Mononuclear cell (primary cell): ENCODE measurements at places on chromosomes 6 and 20. TPM values are rescaled to one million over a fixed set of nuclear protein-coding genes. Genes with fewer than 3 reads are reported as not detected.

The MRAP2 gene
- total RNA-seq, result 0.10 TPM

The COL11A2 gene
- total RNA-seq, result 0.63 TPM

The CCN5 gene
- total RNA-seq, result not detected

The NHLRC1 gene
- total RNA-seq, result 0.52 TPM

The HTR1E gene
- not detected for total RNA-seq

The FRS3 gene
- 2.1 TPM for total RNA-seq

The GNMT gene
- total RNA-seq, result 0.63 TPM

The GGT7 gene
- total RNA-seq, result 5.1 TPM

The TNF gene
- total RNA-seq, result 230 TPM

The BFSP1 gene
- 0.84 TPM for total RNA-seq

The CLPSL2 gene
- total RNA-seq, result not detected

The CAGE1 gene
- 0.94 TPM for total RNA-seq
